ENCODE measurements at places on chromosomes 5 and 9. TPM values are rescaled to one million over a fixed set of nuclear protein-coding genes. Genes with fewer than 3 reads are reported as not detected.

DNA sequence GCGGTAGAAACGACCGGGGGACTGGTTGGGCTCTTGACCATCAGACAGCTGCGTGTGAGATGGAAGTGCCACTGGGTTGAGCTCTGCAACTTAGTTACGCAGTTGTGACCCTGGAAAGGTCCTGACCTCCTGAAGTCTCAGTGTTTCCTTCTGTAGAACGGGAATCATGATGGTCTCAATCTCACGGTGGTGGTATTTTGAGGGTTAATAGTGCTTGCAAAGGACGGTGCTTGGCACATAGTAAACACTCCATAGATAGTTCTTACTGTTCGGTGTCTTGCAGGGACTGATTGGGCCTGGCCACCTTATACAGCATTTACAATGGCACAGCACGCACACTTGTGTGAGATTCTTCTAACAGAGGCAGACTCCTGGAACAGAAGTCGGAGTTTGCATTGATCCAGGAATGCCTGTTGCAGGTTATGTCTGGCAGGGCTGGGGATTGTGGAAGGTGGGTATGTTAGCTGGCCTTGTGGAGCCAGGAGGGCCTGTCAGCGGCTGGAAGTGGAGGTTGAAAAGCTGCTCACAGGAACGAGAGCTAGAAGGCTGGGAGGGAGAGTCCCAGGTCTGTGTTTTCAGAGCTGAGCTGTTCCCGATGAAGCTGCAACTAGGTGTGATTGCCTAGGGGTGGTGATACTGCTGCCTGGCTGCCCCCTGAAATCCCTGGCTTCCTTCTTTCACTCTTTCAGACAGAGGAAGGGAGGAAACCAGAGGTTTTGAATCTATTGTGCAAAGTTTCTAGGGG, 962 bp upstream of the TXN start:
- DNase-seq, result no peak

DNA sequence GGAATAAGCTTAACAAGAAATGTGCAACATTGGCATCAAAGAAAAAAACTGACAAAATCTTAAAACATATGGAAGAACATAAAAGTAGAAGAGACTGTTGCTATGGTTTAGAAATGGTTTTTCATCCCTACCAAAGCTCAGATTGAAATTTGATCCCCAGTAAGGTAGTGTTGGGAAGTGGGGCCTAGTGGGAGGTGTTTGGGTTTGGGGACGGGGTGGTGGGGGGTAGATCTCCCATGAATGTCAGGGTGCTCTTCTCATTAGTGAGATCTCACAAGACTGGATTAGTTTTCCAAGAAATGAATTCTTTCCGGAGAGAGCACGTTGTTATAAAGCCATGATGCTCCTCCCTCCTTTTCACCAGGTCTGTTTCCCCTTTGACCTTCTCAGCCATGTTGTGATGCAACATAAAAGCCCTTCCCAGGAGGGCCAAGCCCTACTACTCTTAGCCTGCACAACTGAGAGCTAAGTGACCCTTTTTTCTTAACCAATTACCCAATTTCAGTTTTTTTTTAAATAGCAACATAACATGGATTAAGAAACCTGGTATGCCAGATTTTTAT, 10.6 kb downstream of the TMEM167A start:
- no peak for DNase-seq

DNA sequence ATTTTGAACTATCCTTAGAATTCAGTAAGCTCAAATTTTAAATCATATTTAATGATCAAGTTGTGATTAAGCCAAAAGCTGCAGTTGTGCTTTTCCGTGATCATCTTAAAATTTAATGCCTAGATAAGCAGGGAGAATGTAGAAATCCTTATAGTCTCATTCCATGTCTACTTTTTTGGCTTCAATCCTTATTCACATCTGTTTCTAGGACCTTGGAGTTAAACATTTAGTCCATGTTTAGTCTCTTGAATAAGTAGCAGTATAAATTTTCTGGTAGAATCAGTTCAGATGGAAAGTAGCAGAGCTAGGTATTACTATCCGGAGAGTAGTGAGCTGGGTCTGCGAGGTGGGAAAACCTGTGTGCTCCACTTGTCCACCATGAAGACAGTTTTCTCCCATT, 59.3 kb upstream of the RIOK2 start:
- DNase-seq, result no peak

DNA sequence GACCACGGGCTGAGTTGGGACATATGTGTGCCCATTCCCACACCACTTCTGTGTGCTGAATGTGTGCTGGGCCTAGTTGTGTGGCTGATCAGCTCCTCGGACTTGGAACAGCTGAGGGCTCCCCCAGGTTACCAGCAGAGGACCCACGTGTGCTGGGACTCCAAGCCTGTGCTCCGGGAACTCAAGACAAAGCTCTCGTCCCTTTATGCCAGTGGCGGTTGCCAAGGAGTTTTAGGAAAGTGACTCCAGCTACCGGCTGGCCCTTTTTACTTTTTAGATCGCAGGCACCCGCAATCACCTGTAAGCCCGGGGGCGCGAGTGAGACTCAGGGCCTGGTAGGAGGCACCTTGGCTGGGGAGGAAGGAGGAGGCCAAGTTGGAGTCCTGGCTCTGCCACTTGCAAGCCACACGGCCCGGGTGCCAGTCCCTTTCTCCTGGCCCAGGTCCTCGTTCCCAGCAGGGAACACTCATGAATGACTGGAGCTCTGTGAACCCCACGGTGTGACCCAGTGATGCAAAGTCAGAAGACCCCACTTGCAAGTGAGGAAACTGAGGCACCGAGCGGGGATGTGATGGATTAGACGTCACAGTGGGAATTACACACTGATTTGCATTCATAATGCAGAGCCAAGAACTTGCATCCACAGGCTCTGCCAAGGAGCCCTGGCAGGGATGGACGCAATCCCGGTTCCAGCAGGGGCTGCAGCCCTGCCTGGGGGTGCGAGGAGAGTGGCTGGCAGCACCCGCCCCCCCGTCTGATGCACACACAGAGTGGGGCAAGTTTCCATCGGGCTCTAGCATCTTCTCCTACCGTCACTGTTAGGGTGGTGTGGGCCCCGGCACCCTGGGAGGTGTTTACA, 26.9 kb downstream of the CRB2 start:
- no peak for DNase-seq

- DNase-seq, result no peak
Measured at GRCh38 chr9:129716091-129716490, 36.8 kb downstream of the PTGES start.

GRCh38 chr5:154268073-154268472, 77.5 kb downstream of the GALNT10 start:
- DNase-seq, result no peak

DNA sequence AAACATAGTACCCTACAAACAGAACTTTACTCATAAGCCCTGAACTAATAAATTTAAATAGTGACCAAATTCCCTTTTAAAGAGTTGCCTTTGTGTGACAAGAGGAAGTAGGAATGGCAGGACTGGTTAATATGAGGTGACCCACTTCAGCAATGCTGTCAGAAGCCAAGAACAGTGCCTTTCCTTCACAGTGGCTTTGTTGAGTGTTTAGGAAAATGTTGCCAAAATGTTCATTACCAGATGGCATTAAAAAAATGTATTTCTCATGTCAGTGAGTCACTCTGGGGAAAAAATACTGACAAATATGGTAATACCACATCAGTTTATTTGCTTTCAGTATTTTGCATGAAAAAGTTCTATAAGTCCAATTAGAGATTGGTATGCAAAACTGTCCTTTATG, 103.3 kb downstream of the DIRAS2 start:
- DNase-seq, result no peak

- DNase-seq, result no peak
Measured at GRCh38 chr5:102762095-102762534, 7.0 kb downstream of the PAM start.

GRCh38 chr9:98781588-98782383, 14.6 kb downstream of the ANKS6 start:
- peak; percentile 84 for DNase-seq

Gene RAI14
- total RNA-seq, result 60.3 TPM

Gene DMGDH
- total RNA-seq, result 10.4 TPM

Gene FABP6
- total RNA-seq, result not detected

Gene SPATA31D3
- total RNA-seq, result not detected

Gene SERF1B
- 19.9 TPM for total RNA-seq
